NAMALWA (cell line): ENCODE measurements at places on chromosomes 11 and 22.

DNA sequence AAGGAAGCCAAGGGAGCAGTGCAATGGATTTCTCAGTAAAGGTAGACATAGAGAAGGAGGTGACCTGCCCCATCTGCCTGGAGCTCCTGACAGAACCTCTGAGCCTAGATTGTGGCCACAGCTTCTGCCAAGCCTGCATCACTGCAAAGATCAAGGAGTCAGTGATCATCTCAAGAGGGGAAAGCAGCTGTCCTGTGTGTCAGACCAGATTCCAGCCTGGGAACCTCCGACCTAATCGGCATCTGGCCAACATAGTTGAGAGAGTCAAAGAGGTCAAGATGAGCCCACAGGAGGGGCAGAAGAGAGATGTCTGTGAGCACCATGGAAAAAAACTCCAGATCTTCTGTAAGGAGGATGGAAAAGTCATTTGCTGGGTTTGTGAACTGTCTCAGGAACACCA lies 6.6 kb downstream of the TRIM22 start:
- no peak for DNase-seq

GRCh38 chr11:1341928-1342524 lies 32.6 kb upstream of the TOLLIP start:
- no peak for DNase-seq

DNA sequence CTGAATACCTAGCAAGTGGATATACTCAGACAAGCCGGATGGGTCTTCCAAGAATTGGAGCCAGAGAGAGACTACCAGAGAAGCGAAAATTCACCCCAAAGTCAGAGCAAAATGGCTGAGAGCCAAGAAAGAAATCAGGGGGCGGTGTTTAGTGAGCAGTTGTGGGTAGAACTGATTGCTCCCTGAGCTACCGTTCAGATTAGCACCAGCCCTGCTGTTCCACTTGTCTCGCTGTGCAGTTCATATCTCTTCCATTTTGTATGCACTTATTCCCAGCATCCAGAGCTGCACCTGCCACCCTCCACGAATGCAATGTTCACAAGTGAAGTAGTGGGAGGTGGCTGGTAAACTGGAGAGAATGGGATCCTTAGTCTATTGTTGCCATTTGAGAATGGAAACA lies 25.5 kb downstream of the DRD2 start:
- no peak for DNase-seq

DNA sequence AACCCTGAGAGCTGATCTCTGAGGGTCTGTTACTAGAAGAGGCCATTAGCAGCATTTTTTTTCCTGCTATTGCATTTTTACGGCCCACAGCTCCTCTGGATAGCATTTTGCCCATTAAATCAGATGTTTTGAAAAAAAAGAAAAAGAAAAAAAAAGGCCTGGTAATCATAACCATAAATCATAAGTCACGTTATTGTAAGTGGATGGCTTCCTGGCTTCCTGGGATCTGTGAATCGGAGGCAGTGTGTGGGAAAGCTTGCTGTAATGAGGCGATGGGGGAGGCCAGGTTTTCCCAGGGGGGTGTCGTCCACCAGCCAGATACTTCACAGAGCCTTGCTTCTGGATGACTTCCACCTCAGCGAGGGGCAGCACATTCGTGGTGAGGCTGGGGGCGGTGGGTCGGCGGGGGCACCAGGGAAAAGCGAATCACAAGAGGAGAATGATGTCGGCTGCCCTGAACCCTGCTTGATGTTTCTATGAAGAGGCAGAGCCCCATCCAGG lies 106.5 kb upstream of the SYT13 start:
- DNase-seq: no peak
